Activated T-helper 17 cell treated with anti-CD3 and anti-CD28 coated beads, Interleukin-2, amount 50 U/mL, for 72 hours (primary cell): ENCODE measurements at places on chromosomes 7 and 10. TPM values are rescaled to one million over a fixed set of nuclear protein-coding genes. Genes with fewer than 3 reads are reported as not detected.
A peak's percentile ranks its signal among the peaks of the same experiment; 100 is the strongest.

- peak; percentile 15 for ATAC-seq
These were observed 88.8 kb downstream of the NRBF2 start for GRCh38 chr10:63221950-63222349.

GRCh38 chr10:117997673-117998072 lies 49.1 kb downstream of the RAB11FIP2 start:
- ATAC-seq = no peak

DNA sequence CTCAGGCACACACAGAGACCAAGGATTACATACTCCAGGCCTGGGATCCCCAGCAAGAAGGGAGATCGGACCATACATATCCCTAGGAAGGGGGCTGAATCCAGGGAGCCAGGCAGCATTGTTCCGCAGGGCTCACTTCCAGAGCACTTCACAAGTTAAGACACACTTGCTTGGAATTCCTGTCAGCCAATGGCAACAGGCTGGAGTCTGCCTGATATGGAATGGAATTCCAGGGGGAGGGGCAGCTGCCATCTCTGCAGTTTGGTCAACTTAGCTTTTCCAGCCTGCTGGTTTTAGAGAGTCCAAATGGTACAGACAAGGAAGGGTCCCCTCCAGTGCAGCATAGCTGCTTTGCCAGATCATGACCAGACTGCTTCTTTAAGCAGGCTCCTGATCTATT lies 290.0 kb upstream of the GLI3 start:
- ATAC-seq = no peak

GRCh38 chr7:139867847-139868246 lies 38.8 kb downstream of the TBXAS1 start:
- no peak for ATAC-seq

GRCh38 chr10:119782981-119783664 lies 57.3 kb downstream of the INPP5F start:
- no peak for ATAC-seq

- ATAC-seq = peak; percentile 52
These were observed 48.2 kb downstream of the COL26A1 start for GRCh38 chr7:101410743-101411507.

- ATAC-seq = no peak
These were observed 83.1 kb upstream of the LYZL1 start for GRCh38 chr10:29205787-29206186.

DNA sequence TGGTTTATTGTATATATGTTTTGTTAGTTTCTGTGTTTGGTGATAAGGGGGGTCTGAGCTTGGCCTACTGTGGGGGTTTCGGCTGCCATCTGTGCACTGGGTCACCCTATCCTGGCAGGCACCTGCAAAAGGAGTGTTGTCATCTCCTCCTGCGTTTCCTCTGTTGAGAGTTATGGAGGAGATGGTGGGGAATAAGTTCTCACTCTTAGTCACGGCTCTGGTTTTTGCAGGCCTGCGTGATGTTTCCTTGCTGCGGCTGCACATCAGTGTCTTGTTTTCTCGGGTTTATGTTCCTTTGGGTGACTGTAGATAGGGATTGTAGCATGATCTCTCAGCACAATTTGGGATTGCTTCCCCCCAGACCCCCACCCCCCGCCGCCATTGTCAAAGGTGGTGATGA lies 36.8 kb downstream of the CCM2 start:
- ATAC-seq = peak; percentile 80

GRCh38 chr7:30175636-30176147 lies 40.9 kb downstream of the MTURN start:
- no peak for ATAC-seq

GRCh38 chr10:84715911-84716310 lies 387.5 kb downstream of the CCSER2 start:
- no peak for ATAC-seq

DNA sequence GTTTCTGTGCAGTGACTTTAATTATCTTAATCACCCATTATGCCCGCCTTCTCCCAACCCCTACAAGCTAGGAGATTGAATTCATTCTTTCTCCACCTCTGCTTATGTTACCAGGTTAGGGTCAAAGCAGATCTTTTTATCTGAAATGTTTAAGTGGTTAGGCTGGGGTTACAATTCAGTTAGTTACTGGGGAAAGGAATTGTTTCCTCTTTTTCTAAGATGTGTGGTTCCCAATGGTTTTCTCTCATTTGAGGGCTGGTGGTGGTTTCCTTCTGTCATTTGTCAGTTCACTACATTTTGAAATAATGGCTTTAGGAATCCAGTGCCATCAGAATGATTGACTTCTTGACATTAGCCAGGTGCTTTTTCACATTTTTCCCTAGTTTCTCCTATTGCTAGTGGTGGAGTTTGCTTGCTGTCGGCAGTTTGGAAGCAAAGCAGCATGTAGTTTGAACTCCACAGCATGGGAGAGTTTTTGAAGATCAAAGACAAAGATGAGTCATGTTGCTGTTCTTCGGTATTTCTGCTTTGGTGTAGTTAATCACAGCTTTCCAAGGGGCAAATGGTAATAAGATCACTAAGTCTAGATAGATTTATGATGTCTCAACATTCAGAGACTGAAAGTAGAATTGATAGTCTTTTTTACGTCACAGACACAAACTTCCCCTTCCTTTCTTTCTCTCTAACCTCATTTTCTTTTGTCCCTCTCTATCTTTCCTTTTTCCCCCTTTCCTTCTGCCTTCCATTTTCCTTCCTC lies 168.2 kb downstream of the SND1 start:
- peak; percentile 91 for ATAC-seq

DNA sequence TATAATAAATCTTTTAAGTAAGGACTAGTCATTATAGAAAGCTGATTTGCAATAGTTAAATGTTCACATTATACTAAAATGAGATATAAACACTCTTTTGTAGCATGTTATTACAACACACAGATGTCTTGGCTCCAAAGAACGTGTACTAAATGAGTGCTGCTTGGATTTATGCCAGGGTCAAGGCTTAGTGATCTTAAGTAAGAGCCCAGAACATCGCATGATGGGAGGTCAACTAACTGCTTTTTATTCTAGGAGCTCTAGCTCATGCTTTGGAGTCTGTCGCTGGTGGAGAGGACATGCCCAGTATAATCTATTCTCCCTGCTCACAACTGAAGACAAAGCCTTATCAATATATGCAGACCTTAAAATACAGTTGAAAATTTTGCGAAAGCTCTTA lies 315.1 kb downstream of the BBS9 start:
- ATAC-seq = no peak

- ATAC-seq = no peak
These were observed 35.3 kb upstream of the IFRD1 start for GRCh38 chr7:112414855-112415490.

- ATAC-seq = peak; percentile 96
These were observed 8.4 kb upstream of the LYZL2 start for GRCh38 chr10:30637881-30638467.

DNA sequence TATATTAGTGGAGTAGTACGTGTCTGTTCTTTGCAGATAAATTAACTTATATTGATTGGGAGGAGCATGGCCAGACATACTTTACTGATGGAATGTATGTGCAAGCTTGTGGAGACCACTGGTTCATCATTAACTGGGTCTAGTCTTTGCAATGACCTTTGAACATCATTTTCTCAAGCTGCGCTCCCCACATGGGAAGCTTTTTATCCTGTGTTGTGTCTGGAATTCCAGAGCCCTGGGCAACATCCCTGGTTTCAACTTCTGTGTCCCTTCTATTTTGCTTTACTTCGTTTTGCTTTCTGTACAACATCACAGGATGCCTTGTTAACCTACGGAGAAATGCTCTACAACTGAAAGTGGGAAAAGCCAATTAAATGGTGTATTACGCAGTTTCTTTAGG lies 38.3 kb downstream of the MACROH2A2 start:
- no peak for ATAC-seq

DNA sequence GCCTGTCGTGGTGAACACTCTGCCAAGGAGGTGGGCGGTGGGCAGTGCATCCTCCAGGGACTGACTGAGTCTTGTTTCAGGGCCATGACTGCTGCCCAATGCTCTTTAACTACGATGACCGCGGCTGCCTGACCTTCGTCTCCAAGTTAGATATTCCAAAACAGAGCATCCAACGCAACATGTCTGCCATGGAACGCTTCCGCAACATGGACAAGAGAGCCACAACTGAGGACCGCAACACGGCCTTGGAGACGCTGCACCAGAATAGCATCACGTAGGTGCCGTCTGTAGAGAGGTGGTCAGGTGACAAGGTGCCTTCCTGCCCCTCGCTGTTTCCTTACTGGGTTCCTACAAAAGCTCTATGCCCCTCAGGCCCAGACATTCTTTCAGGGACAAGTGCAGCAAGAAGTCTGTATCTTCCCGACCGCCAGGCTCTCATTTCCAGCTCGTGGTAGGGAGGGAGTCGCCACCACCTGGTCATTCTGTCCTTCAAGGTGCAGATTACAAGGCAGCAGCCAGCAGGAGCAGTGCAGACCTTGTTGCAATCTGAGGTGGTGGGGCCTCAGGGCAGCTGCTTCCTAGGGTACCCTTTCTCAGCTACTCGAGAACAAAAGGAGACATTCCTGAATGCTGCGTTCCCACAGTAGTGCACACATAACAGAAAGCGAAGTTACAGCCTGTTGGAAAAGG lies 14.9 kb upstream of the ARPC1B start:
- no peak for ATAC-seq

- ATAC-seq = peak; percentile 70
These were observed 40.7 kb downstream of the ATE1 start for GRCh38 chr10:121886997-121887622.

- no peak for ATAC-seq
These were observed 1.4 kb upstream of the IL6 start for GRCh38 chr7:22725585-22725984.

- ATAC-seq = no peak
These were observed 142.0 kb downstream of the LCOR start for GRCh38 chr10:96973809-96974747.

DNA sequence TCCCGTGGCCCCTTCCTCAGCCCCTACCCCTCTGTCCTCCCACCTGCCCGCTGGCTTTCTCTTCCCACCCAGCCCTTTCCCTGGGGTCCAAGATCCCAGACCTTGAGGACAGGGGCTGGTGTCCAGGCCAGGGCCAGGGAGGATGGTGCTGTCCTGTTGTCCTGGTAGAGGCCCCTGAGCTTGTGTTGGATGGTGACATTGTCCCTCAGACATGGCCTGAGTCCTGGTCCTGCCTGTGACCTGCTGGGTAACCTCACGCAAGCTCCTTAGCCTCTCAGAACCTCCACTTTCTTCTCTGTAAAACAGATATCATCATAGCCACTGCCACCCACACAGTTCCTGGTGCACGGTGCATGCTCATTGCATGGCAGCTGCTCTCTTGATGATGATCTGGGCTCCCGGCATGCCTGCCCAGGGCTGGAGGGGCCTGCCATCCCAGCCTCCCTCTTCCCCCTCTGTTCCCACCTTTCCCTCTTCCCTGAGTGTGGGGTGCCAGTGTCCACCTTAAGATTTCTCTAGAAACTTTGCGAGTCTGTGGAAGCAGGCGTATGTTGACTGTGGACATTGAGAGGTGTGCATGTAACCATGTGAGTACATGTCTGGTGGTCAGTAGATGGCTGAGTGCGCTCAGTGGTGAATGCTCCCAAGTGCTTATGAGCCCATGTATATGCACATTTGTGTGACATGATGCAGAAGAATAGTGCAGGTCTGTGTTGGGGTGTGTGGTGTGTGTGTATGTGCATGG lies 60.4 kb downstream of the NEURL1 start:
- peak; percentile 83 for ATAC-seq

GRCh38 chr7:26500749-26501352 lies 209.2 kb downstream of the SNX10 start:
- ATAC-seq = peak; percentile 42

GRCh38 chr10:130631142-130632096 lies 495.2 kb downstream of the GLRX3 start:
- ATAC-seq = no peak

DNA sequence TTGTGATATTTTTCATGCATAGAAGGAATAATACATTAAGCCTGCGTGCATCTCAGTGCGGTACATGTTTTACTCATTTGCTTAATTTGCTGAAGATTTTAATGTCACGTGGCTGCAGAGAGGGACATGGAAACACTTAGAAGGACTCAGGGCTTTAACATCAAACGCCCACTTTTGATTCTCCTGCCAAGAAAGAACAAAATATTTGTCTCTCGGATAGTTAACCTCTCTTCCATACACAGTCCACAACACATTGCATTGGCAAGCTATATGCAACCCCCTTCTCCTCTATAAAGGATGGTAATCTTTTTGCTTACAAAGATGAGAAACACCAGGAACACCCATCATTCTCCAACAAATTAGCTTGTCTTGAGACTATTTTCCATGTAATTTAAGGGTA lies 148.0 kb upstream of the NRP1 start:
- ATAC-seq = no peak

LAMB4 gene
- not detected for total RNA-seq

C7orf33 gene
- not detected for total RNA-seq

UNC5B gene
- 0.04 TPM for total RNA-seq

HHEX gene
- total RNA-seq = 0.53 TPM

CLDN3 gene
- not detected for total RNA-seq

ZNF800 gene
- 34.8 TPM for total RNA-seq

CCL24 gene
- not detected for total RNA-seq

PLPP4 gene
- not detected for total RNA-seq
